ENCODE measurements at places on chromosomes 12 and 14. TPM values are rescaled to one million over a fixed set of nuclear protein-coding genes. Genes with fewer than 3 reads are reported as not detected.

The CD63 gene
- total RNA-seq = 1,054 TPM

The C1S gene
- 0.38 TPM for total RNA-seq

The LRRC43 gene
- 5.4 TPM for total RNA-seq

The SERPINA3 gene
- total RNA-seq = not detected

The ASCL1 gene
- not detected for total RNA-seq

The COX8C gene
- not detected for total RNA-seq

The OVCH1 gene
- total RNA-seq = not detected

The ITGA7 gene
- total RNA-seq = 1.0 TPM

The KRT77 gene
- not detected for total RNA-seq

The SERPINA10 gene
- not detected for total RNA-seq
